HT-29 (cell line): ENCODE measurements at places on chromosomes 4 and X. TPM values are rescaled to one million over a fixed set of nuclear protein-coding genes. Genes with fewer than 3 reads are reported as not detected.

- DNase-seq, result peak; percentile 37
These were observed 115.7 kb upstream of the MAP3K15 start for GRCh38 chrX:19630776-19631707.

- no peak for DNase-seq
These were observed 155.4 kb downstream of the AFAP1 start for GRCh38 chr4:7784131-7784870.

- no peak for DNase-seq
These were observed 2.1 kb upstream of the ARSJ start for GRCh38 chr4:113981591-113981990.

DNA sequence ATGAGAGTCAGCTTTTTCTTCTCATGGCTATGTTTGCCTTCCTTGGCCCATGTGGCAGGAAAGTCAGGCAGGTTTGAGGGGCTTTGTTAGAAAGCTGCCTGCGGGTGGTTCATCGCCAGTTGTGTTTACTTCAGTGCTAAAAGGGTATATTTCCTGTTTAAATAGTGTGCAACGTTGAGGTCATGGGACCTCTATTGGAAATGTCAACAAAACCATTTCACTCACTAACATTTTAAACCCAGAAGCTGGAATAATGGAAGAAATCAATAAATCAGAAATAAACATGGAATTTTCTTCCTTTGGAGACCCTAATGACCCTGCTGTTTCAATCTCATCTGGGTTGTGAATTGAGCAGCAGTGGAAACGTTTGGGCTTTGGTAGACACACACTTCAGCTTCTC, 185.8 kb downstream of the ANKRD50 start:
- DNase-seq, result no peak

DNA sequence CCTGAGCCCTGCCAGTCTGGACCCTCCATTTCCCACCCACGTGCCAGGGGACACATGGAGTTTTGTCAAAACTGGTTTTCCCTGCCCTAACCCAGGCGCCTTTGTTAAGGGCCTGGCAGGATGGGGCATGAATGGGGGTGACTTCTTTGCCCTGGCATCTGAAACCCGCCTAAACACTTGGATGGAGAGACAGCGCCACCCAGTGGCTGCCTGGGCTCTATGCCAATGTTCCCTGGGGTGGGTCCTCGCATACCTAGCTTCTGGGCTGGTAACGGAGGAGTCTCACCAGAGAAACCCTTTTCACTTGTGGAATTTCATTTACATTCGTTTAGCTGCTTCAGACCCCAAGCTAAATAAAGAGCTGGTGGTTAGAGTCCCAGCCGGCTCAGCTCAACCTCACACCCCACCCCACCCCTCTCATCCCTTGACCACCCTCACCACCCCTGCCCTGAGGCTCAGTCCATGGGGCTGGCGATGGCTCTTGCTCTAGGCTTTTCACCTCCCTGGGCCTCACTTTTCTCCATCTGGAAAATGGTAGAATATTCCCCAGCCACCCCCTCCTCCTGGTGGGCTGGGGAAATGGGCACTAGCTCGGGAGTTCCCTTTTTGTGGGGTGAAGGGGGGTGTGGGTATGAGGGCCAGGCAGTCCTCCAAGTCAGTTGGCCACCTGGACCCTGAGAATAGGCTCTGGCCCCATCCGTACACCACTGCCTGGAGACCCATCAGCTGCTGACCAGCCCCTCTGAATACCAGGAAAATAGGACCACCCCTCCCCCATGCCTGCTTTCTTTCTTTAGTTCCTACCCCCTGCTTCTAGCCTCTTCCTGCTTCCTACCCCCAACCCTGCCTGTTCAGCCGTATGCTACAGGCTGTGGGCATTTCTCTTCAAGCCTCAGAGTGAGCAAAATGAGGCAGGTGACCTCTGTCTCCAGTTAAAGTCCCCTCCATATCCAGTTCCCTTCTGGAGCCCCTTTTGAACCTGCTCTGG, 57.1 kb upstream of the PJA1 start:
- peak; percentile 90 for DNase-seq

GRCh38 chr4:101941816-101942358, 151.4 kb downstream of the BANK1 start:
- DNase-seq, result no peak

DNA sequence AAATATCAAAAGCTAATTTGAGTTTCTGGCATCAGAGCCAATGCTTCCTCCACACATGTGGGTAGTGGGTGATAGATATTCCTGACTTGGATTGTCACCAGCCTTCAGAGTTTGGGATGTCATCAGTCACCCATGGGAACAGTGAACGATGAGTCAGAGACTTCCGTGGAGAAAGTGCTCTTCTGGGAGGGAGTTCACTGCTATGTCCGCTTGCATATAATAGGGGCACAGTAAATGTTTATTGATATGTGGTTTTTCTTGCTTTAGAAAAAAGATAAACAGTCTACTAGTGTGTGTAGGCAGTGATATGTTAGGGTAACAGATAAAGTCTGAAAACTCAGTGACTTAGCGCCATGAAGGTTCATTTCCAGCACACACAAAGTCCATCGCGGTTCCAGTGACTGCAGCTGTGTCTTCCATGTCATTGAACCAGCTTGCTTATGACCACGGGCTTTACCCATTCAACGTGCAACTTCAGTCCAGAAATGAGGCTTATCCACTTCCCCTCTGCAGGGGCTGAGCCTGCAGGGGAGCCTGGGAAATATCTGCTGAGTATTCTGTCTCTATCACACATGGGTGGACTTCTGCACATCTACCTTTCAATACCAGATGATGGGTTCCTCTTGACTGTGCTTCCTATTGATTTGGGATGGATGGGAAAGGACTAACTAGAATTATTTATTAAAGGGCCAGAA, 87.7 kb upstream of the WWC2 start:
- no peak for DNase-seq

- DNase-seq, result no peak
These were observed 300.0 kb downstream of the ANK2 start for GRCh38 chr4:113349430-113349829.

CWH43 gene
- not detected in 2 replicates for total RNA-seq

GRCh38 chr4:1534876-1535526, 128.8 kb upstream of the NKX1-1 start:
- no peak for DNase-seq

- no peak for DNase-seq
These were observed 233.4 kb downstream of the TEX13A start for GRCh38 chrX:104987063-104987462.

TRIM60 gene
- total RNA-seq, result not detected in 2 replicates

FGF13 gene
- total RNA-seq, result not detected in 2 replicates

DNA sequence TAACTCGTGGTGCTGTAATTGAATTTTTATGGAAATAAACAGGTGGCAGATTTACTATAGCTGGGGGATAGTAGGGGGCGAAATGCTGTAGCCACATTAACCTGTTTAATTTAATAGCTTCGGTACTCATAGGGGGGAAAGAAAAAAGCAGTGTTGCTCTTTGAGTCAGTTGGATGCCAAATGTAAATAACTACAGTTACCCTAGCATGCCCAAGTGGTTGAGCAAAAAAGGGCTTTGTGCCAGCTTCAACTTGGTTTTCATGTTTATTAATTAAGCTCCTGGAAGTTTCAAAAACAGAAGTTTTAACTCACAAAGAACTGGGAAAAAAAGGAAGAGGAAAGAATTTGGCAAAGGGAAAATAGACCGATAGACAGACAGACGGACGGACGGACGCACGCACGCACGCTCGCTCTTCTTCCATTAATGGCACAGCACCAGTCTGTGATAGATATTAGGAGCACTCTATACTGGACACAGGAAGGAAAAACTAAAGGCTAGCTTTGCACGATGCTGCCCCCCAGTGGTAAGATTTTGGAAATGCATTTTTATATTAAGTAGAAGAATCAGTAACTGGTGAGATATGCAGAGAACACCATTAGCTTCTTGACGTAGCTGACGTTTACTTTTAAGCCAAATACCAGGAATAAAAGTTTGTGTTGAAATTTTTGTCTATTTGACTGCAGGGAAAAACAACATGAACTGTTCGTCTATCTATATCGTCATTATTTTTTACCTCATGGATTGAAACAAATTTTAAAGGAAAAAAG, 151.8 kb downstream of the SLC7A11 start:
- DNase-seq, result peak; percentile 99

TLL1 gene
- total RNA-seq, result not detected in 2 replicates

GRCh38 chr4:106679063-106679462, 310.5 kb upstream of the GIMD1 start:
- no peak for DNase-seq

DNA sequence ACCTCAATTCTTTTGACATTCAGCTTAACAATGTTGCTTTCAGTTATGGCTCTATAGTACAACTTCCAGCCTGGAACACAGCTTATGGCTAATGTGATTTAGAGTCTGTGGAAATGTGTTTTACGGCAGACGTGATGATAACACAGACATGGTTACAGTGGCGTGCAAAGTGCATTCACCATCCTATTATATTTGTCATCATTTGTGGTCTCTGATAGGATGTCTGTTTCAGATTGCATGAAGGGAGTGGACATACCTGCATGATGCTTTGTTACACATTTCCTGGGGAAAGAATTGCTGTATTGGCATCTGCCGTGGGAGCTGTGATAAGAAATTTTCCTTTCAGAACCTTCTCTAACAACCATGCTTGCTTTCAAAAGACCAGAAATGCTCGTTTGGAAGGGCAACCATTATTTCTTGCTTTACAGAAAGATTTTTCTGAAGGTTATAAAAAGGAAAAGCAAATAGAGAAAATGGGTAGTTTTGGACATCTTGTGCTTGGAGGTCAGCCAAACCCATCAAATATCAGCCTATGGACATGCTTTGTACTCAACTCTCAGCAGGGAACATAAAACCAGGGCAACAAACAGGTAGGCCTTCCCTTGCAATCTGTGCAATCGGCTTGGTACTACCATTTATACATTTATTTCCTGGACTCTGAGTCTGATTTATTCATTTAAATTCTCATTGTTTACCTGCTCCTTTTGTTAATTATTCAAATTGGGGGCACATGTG, 273.9 kb downstream of the TLL1 start:
- DNase-seq, result no peak

ARSH gene
- 0.08 and 0.23 TPM in 2 replicates for total RNA-seq

ARX gene
- not detected in 2 replicates for total RNA-seq

SPOCK3 gene
- not detected in 2 replicates for total RNA-seq

GRCh38 chr4:160652790-160653189, 1511.0 kb downstream of the FSTL5 start:
- DNase-seq, result no peak

DNA sequence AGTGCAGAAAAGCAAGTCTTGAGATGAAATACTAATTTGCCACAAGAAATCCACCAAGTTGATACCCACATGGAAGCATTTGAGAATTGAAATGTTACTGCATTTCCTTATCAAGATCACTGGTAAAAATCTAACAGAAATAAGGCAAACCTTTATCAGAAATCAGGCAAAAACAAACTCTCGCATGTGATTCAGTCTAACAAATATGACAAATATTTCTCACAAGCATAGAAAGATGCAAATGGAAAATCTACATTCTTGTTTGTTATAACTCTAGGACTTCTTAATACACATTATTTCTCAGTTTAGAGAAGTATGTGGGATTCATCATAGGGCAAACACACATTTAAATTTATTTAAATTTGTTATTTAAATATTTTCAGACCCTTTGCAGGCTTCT, 52.9 kb downstream of the TXK start:
- no peak for DNase-seq

GRCh38 chr4:86414686-86415085, 54.8 kb upstream of the MAPK10 start:
- no peak for DNase-seq

GRCh38 chr4:76017056-76017686, 6.1 kb downstream of the CXCL10 start:
- no peak for DNase-seq

REPS2 gene
- total RNA-seq, result 2.4 and 9.2 TPM in 2 replicates
